Stimulated activated naive CD4-positive, alpha-beta T cell treated with Interleukin-2 at 50 U/mL for 16 hours (primary cell): ENCODE measurements at places on chromosomes 5 and 9.

- no peak for DNase-seq
These were observed 29.2 kb downstream of the PTPN3 start for GRCh38 chr9:109468927-109469326.

GRCh38 chr5:149367972-149368645, 10.3 kb downstream of the PCYOX1L start:
- no peak for DNase-seq

GRCh38 chr9:73155377-73155776, 3.7 kb downstream of the ANXA1 start:
- no peak for DNase-seq

DNA sequence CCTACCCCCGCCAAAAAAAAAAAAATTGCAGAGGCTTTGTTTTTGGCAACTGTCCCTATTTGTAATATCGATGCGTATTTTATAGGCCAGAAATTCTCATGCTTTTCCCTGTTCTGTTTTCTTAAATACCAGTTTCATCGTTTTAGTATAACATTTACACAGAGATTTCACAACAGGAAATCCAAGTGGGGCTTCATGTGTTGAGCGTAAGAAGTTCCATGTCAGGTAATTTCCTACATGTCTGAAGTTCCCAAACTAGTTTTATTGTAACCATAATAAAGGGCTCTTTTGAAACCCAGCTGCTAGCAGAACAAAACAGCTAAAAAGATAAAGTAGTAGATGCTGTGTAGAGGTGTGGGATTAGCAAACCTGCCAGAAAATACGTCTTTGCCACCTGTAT, 4.2 kb downstream of the SMC5 start:
- DNase-seq = no peak

DNA sequence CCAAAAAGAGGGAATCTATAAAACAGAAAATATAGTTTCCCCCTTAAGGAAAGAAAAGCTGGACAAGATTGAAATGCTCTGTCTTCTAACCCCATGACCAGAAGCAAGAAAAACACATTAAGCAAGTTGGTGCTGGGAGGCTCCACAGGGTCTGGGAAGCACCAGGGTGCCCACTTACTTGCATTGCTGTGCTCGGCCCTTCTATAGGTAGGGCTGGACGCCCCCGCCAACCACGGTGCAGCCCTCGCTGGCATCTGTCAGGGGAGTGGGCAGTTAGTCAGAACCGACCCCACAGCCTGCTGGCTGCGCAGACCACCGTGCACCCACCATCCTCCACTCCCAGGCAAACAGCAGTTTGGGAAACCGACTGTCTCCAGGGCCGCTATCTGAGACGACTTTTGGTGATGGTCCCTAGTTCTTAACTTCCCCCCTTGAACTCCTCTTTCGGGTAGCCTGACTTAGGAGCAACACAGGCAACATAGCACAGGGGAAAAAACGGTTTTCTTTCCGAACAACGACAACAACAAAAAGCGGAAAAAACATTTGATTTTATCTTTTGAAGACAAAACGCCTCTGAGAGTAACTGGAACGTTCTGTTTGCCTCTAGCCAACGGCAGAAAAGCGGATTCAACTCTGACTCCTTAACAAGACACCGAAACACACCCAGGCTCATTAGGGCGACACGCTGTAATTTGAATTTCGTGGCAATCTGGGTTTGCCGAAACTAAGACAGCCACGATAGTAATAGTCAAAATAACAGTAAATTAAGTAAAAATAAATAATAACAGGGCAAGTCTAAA, 3.9 kb downstream of the IRX2 start:
- DNase-seq = no peak

GRCh38 chr5:94746731-94747124, 128.3 kb downstream of the SLF1 start:
- DNase-seq = no peak

DNA sequence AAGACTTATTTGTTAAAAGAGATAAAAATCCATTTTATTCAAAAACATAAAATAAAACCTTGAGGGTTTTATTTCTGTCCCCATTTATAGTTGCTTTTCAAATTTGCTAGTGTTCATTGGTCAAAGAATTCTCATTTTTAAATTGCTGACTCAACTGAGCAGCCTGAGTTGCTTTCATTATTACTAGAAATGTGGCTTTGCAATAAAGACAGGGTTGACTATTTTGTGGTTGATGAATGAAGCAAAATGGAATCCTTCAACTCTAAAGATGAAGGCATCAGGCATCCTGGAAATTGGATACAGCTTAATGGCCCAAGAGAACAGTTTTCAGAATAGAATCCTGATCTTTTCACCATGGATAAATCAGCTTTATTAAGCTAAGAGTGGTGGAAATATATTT, 23.9 kb upstream of the PPP3R2 start:
- DNase-seq = no peak

DNA sequence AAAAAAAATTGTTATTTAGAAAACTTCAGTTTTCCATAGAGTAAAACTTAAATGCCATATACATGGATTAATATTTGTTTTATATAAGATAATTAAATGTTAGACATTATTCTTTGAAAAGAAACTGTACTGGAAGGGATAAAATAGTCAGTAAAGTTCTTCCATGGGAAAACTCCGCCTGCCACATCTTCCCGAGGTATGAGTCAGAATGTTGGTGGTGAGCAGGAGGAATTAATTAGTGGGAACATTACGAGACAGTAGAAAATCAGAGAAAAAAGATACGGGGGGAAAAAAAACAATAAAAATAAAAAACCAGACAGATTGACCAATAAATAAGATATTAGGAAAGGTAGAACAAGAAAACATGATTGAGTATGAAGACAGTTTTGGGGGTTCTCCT, 930.3 kb upstream of the C9orf72 start:
- DNase-seq = no peak

DNA sequence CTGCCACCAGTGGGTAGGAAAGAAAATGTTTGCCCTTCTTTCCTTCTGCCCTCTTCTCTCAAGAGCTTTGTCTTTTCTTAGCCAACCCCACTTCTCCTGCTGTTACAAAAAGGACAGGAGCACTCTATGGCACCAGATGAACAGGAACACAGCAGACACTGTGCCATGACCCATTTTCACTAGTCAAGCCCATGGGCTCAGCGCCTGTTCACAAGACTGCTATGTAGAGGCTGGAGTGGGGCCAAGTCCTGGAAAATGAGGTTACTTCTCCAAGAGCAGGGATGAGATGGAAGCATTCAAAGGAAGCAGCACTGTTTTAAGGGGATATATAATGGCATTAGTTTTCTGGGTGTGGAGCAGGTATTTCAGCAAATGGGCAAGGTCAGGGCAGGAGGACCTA, 46.8 kb upstream of the GRAMD2B start:
- DNase-seq = no peak

DNA sequence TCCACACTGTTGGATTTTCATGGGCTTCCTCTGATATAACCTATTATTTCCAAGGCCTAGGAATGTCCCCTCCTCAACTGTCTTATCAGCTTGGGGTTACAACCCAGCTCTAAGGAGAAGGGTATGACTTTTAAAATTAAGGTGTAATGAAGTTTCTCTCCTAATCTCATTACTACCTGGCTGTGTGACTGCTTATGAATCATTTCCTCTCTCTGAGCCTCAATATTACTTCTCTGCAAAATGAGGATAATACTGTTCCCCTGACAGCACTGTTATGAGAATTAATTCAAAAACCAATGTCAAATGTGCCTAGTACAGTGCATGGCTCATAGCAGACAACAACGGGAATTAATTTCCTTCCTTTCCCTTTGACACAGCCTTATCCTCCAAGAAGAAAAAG, 118.9 kb downstream of the NR6A1 start:
- no peak for DNase-seq

- DNase-seq = no peak
These were observed 121.0 kb upstream of the TLX3 start for GRCh38 chr5:171188016-171188415.

- DNase-seq = no peak
These were observed 43.9 kb downstream of the MAPKAP1 start for GRCh38 chr9:125663127-125663526.

- peak; percentile 41 for DNase-seq
These were observed 19.3 kb downstream of the CDKN2A start for GRCh38 chr9:21974722-21975409.

- DNase-seq = no peak
These were observed 156.0 kb upstream of the MAST4 start for GRCh38 chr5:66440202-66440680.

- DNase-seq = no peak
These were observed 1.2 kb upstream of the OMD start for GRCh38 chr9:92425474-92425873.

DNA sequence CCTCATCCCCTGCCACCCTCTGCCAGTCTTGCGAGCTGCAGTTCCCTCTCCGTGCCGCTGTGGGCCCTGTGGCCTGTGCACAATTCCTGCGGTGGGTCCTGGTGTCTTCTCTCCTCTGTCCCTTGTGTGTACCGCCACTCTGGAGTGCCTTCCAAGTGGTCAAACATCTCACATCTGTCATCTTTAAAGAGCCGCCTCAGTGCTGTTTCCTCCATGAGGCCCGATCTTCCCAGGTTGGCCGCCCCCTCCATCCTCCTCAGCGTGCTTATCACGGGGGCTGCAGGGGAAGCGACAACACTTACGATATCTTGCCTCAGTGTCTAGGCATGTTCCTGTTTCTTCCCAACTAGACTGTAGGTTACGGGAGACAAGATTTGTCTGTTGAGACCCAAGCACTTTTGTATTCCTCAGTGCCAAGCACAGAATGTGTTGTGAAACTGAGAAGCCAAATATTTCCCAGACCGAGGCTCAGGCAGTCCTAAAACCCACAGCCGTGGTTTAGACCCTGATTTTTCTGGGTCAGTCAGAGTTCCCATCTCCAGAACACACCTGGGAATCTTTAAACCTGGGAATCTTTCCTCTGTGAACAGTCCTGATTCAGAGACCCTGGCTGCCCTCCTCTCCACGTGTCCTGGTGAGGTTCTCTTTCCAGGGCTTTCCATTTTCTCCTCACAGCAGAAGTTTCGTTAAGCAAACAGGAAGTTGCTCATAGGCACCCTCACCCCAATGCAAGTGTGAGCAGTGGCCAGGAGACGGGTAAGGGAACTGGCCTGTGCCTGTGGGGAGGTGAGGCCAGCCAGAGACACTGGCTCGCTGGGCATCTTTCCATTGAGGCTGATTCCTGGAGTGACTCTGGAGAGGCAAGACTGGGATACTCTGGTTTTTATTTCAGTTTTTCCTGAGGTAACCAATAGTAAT, 28.8 kb downstream of the SLC46A2 start:
- no peak for DNase-seq

DNA sequence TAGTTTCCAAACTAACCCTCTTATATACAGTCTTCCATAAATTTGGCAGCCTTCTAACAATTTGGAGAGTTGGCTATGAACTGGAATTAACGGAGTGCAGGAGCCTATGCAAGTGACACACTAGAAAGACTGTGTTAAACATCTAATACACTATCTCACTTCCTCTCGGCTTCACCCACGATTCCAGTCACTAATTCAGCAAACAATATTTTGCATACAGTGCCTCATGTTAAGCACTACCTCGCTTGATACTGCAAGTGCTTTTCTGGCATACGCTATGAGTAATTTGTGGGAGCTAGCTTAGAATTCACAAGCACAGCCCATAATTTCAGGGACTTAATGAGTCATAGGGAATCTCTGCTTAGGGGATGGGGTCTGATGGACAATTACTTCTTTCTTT, 102.5 kb downstream of the ST8SIA4 start:
- no peak for DNase-seq

GRCh38 chr5:77492653-77493000, 511 bp upstream of the WDR41 start:
- no peak for DNase-seq

DNA sequence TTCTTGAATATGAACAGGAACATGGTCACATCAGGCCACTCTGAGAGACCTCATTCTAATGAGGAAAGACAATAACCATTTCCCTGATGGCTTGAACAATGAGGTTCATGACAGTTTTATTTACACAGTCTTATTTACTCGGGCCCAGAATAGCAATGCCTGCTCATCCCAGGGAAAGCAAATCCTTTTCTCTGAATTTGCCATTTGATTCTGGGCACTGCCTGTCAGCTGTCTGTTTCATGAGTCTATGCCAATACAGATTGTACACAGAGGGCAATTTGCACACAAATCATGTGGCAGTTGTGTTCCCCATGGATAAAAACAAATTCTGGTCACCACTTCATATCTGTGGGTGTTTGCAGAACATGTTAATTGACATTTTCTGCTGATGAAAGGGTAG, 492.5 kb downstream of the ACTL7B start:
- no peak for DNase-seq

- DNase-seq = no peak
These were observed 297.0 kb upstream of the ACTBL2 start for GRCh38 chr5:57779383-57780223.

DNA sequence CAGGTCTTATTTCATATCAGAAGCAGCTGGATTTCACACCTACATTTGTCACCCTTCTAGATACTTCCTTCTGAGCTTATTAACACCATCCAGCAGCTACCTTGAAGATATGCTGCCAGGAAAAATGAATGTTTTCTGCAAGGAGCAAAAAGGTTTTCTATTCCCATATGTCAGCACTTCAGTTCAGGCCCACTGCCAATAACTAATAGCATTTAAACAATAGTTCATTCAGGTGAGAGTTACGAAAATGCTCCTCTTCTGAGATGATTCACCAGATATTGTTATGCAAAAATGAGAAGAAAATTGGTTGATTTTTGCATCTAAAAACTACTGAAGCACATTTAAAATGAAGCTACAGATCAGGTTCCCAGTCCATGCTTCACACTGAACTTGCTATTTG, 56.4 kb upstream of the ISL1 start:
- no peak for DNase-seq

DNA sequence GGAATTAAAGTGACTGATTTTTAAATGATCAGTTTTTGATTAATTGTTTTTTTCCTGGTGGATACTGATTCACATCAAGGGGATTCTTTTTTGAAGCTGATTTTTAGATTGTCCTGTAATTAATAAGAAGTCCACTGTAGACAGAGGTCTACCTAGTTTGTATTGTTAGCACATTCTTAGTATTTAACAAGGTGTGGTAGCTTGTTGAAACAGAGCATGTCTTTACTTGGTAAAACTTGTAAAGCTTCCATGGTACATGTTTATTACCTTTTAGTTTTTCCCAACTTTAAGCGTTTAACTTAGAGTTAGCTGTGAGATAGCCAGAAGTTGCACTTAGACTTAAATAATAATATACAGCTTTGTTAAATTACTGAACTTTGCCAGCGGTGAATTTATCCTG, 1.5 kb downstream of the BTF3 start:
- DNase-seq = no peak

GRCh38 chr5:75706016-75706415, 11.2 kb downstream of the POC5 start:
- no peak for DNase-seq

- no peak for DNase-seq
These were observed 503 bp upstream of the GDNF start for GRCh38 chr5:37840053-37841034.

- DNase-seq = peak; percentile 44
These were observed 26.0 kb upstream of the SEMA4D start for GRCh38 chr9:89523948-89524347.

GRCh38 chr9:114238472-114238871, 83.1 kb downstream of the COL27A1 start:
- no peak for DNase-seq
